ENCODE measurements at places on chromosomes 2 and 18.

GRCh38 chr18:52936931-52937330 lies 596.9 kb downstream of the DCC start:
- no peak for DNase-seq

DNA sequence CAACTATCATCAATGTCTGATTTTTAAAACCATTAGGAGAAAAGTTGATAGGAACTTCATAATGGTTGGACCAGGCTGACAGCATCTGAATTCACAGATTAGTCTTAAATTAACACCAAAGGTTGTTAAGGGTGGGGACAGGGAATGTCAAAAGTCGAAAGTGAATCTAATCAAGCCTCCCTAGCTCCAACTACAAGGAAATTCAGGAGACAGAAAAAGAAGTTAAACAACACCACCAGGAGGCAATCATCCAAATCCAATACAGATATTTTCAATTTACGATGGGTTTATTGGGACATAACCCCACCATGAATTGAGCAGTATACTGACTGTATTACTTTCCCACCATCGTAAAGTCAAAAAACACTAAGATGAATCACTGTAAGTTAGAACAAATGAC lies 32.8 kb downstream of the ATF2 start:
- no peak for DNase-seq

GRCh38 chr2:169961911-169962310 lies 134.7 kb downstream of the UBR3 start:
- no peak for DNase-seq

GRCh38 chr2:148963461-148963860 lies 75.0 kb upstream of the LYPD6B start:
- DNase-seq, result no peak

DNA sequence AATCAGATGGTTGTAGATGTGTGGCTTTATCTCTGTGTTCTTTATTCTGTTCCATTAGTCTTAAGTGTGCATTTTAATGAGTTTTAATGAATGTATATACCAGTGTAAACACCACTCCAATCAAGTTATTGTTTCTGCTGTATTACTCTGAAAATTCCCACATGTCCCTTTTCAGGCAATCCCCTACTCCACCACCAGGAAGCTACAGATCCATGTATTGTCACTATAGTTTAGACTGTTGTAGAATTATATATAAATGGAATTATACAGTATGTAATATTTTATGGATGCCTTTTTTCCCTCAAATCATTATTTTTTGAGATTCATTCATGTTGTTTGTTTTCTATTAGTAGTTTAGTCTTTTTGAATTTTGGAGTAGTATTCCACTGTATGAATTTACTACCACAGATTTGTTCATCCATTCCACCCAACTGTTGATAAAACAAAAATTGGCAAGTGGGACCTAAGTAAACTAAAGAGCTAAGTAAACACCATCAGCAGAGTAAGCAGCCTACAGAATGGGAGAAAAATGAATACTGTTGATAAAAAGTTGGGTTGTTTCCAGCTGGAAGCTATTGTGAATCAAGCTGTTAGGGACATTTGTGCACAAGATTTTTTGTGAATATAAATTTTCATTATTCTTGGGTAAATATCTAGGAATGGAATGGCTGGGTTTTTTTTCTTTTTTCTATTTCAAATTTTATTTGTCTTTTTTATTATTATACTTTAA lies 262.0 kb downstream of the CAMKMT start:
- DNase-seq, result no peak

DNA sequence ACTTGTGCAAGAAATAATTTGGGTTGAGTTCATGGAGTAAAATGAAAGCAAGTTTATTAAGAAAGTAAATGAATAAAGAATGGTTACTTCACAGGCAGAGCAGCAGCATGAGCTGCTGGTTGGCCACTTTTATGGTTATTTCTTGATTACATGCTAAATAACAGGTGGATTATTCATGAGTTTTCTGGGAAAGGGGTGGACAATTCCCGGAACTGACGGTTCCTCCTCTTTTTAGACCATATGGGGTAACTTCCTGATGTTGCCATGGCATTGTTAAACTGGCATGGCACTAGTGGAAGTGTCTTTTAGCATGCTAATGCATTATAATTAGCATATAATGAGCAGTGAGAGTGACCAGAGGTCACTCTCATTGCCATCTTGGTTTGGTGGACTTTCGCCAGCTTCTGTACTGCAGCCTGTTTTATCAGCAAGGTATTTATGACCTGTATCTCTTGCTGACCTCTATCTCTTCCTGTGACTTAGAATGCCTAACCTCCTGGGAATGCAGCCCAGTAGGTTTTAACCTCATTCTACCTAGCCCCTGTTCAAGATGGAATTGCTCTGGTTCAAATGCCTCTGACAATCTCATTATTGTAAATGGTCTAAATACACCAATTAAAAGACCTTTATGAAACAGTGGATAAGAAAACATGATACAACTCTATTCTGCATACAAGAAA lies 114.1 kb upstream of the FIGN start:
- no peak for DNase-seq

DNA sequence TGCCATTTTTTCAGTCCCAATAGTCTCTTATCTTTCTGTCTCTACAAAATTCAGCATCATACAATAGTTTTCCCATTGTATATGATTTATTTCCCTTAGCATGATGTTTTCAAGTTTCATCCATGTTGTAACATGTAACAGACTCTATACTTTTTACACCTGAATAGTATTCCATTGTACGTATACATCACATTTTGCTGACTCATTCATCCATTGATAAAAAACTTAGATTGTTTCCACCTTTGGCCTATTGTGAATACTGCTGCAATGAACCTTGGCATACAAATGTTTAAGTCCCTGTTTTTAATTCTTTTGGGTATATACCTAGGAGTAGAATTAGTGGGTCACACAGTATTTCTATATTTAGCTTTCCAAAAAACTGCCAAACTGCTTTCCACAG lies 349.3 kb upstream of the CDH2 start:
- no peak for DNase-seq

- DNase-seq, result no peak
Measured at GRCh38 chr2:240388471-240389301, 46.8 kb upstream of the GPC1 start.

DNA sequence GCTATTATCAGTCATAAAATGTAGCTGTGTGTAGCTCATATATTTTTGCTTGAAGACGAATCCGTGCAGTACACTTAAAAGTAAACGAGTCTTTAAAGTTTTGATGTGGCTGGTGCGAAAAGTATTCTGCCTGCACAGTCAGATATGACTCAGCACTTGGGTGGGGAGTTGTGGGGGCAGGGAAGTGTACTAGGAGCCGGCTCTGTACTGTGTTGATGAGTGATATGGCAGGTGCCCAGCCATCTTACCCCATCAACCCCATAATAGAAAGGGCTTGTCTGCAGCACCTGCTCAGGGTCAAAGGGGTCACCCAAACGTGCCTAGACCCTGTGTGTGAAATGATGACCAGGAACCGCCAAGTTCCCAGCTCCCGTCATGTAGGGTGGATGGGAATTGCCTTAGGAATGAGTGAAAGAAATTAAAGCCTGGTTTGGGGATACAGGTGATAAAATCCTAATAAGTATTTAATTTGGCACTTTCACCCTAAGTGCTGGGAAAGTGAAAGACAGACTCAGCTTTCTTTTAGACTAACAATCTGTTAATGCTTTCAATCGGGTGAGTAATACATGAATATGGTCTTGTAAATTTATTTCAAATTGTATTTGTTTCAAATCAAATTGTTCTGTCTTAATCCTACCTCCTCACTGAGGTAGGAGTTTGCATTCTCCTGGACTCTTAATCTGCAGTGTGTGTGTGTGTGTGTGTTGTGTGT lies 48.0 kb downstream of the BCL2L11 start:
- no peak for DNase-seq

GRCh38 chr2:222711315-222711940 lies 40.0 kb downstream of the MOGAT1 start:
- DNase-seq, result no peak

DNA sequence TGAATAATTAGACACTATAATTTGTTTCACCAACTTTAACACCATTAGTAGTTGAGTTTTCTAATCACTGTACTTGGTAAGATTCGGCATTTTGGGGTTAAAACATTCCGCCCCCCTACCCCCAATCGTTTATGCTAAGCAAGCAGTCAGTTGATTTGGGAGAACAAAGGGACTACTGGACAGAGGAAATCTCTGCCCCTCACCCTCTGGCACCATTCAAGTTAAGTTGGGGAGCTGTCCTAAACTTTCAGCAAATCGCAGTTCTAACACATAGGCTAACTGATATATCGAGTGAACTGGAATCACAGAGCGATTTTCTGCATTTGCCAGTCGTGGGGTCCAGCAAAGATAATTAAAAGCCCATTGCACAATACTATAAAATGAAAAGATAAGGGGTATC lies 5.6 kb downstream of the KLF7 start:
- DNase-seq, result no peak

DNA sequence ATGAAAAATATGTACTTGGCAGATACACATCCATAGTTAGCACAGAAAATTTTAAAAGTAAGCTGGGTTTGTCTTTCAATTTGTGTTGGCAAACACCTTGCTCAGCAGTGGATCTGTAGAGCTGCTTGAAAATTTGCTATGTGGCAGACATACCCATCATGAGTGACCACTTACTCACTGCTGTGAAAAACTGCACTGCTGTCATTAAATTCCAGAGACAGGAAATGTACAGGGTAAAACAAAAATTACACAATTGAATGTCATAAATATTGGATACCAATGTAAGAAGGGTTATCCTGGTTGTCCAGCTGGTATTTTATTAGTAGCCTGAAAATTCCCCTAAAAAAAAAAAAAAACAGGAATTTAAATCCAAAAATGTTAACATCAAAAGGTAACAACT lies 24.5 kb downstream of the NIF3L1 start:
- no peak for DNase-seq

DNA sequence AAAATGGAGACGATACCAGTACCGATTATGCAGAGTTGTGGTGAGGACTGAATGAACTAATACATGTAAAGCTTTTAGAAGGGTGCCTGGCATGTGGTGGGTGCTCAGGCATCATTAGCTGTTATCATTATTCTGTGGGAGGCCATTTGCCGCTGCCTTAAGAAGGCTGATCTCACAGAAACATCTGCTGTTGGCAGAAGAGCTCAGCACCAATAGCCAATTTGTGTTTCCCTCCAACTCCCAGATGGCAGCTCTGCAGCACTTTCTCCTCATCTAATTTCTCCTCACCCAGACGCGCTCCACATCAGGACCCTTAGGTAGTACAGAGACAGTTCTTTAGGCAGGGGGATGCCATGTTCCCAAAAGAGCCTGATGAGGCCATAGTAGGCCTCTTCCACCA lies 15.8 kb upstream of the CYP1B1 start:
- no peak for DNase-seq

GRCh38 chr2:188307850-188308283 lies 16.2 kb downstream of the GULP1 start:
- DNase-seq, result no peak

- no peak for DNase-seq
Measured at GRCh38 chr18:43115076-43115921, at the start of gene RIT2. Gene RIT2, minus strand, starts transcription at chr18:43115685.

- no peak for DNase-seq
Measured at GRCh38 chr2:101036562-101036961, 34.5 kb downstream of the RPL31 start.
